ENCODE measurements at places on chromosomes 1 and 21.

- DNase-seq = no peak
These were observed 10.3 kb upstream of the PRELP start for GRCh38 chr1:203465146-203465798.

- DNase-seq = peak; percentile 7
These were observed 464.5 kb downstream of the MATN1 start for GRCh38 chr1:30258876-30259275.

GRCh38 chr21:31022306-31022705, 16.0 kb downstream of the KRTAP19-8 start:
- DNase-seq = no peak

DNA sequence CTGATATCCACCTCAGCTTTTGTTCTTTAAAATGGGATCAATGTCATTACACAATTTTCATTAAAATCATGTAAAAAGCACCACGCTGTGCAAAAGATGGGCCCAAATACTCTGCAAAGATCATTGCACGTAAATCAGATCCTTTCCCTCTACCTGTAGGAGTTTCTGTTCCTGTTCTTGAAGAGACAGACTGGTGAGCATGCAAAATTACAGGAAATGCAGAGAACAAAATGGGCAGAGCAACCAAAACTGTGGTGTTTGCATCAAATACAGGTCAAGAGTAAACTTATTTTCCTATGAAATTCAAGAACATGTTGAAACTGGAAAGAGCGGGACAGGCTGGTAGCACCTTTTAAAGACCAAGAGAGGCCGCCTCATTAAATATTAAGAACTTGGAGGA, 294.9 kb upstream of the ADGRL2 start:
- no peak for DNase-seq

GRCh38 chr1:200367841-200368534, 41.8 kb downstream of the ZNF281 start:
- DNase-seq = no peak

DNA sequence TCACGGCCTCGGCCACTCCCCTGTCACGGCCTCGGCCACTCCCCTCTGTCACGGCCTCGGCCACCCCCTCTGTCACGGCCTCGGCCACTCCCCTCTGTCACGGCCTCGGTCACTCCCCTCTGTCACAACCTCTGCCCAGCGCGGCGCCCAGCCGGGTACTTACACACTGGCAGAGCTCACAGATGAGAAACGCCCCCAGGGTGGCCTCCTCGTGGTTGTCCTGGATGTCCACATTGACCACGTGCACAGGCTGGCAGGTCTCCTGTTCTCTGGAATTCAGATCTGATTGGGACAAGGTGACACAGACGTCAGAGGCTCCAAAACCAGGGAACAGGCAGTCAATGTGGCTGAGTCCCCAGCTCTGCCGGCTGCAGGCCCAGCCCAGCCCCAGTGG, 3.3 kb upstream of the TMEM240 start:
- DNase-seq = peak; percentile 70

DNA sequence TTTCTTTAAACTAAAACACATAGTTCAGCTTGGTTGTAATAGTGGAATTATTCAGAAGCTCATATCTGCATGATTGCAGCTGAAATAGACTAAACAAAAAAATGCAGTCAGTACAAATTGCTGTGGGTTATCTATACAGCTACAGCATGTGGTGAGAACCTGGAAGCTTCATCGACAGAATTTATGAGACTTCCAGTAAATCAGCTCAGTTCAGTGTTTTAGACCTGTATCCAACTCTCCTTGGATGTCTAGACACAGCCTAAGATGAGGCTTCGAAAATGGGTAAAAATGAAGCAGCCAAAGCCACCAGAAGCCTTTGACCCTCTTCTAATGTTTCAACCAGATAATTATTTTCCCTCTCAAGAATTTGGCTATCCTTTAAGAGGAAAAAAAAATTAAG, 127.1 kb upstream of the C1orf105 start:
- DNase-seq = no peak

DNA sequence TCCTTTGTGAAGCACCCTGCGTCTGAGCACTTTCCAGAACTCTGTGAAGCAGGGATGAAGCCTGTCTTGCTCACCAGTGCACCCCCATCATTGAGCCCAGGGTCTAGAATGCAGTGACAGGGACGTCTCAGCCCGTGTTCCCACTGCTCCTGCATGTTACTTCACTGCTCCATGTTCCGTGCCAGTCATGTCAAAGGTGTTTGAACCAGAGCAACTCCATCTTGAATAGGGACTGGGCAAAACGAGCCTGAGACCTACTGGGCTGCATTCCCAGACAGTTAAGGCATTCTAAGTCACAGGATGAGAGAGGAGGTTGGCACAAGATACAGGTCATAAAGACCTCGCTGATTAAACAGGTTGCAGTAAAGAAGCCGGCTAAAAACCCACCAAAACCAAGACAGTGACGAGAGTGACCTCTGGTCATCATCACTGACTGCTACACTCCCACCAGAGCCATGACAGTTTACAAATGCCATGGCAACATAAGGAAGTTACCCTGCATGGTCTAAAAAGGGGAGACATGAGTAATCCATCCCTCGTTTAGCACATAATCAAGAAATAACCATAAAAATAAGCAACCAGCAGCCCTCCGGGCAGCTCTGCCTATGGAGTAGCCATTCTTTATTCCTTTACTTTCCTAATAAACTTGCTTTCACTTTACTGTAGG, 63.2 kb downstream of the SDC3 start:
- DNase-seq = no peak

DNA sequence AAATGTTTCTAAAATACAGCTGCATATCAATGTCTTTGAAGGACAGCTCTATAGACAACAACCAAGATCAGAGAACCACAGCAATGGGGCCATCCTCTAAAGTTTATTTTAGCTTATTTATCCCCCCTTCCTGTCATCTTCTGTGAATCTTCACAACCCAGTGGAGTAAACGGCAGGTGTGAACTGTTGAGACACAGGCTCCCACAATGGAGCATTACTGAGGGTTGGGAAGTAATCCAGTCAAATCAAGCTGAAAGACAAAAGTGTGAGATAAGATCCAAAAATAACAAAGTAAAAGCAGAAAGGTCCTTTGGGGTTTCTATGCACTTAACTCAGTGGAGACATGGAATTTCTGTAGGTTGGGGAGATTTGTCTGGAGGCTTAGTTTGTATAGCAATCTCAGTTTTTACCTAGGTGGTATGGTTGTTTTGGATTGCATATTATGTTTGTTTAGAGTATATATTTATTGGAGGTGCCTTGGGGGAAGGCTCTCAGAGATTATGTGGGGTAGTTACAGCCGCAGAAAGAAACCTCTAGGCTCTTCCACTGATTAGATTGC, 286.9 kb upstream of the ADGRL2 start:
- no peak for DNase-seq

GRCh38 chr1:186302381-186302920, 72.6 kb downstream of the TPR start:
- no peak for DNase-seq

DNA sequence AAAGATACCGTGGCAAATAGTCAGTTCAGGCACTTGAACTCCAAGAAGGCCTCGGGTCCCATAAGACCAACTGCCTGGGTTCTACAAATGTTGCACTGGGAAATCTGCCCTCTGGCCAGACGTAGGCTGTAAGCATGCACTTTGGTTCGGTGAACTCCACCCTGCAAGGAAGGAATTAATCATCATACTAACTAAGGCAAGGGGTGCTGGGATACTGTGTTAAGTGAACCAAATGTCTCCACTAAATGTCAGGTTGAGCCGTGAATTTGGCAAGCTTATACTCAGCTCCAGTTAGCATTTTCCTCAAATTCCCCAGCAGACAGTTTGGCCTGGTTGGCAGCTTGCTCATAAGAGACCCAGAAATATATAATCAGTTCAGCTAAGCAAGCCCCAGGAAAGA, 385.9 kb downstream of the GPATCH2 start:
- DNase-seq = no peak

DNA sequence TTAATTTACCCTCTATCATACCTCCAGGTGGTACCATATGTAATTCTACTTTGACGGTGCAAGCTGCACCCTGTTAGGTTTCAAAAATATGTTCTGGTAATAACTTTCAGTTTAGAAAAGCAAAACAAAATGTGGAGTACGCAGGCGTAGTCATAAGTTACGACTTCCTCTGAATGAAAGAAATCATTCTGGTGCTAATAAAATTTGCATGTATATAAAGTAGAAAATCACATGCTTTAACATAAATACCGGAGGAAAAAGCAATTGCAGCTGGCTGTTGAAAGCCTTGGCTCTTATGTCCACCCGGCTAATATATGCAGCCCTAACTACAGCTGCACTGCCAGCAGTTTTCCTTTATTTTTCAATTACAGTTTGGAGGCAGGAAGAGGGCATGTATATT, 65.2 kb upstream of the TMPRSS15 start:
- no peak for DNase-seq

DNA sequence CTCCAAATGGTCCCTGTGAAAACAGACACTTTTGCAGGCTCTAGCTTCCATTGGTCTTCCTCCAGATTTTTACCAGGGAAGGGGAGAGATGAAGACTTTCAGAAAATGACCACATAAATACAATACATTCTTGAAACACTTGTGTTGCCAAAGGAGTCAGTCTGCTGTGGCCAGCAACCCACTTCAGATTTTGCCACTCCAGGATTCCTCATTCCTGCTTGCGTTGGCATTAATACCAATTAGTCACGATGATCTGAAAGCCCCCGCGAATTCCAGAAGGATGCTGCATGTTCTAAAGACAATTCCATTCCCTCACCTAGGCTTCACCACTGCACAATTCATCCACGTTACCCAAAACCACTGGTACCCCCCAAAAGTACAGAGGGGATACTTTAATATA, 7.9 kb upstream of the BACE2 start:
- DNase-seq = no peak

GRCh38 chr21:29349702-29350101, 51.0 kb downstream of the BACH1 start:
- no peak for DNase-seq

GRCh38 chr21:38303300-38303699, 46.5 kb downstream of the KCNJ15 start:
- peak; percentile 83 for DNase-seq

DNA sequence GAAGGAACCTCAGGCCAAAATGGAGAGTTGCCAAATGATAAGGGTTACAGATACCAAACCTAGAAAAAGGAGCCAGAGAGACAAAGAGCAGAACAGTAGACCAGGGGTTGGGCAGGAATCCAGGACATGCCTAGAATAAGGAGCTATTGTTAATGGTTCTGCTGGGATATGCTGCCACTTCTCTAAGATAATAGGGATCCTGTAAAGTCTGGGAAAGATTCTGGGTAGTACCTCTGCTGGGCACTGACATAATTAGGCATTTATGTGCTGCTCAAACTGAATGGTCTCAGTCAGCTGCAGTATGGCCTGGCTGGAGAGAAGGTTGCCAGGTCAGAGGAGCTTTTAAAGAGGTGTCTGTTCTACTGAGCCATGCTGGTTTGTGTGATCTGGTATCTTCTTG, 19.9 kb upstream of the NRIP1 start:
- no peak for DNase-seq

DNA sequence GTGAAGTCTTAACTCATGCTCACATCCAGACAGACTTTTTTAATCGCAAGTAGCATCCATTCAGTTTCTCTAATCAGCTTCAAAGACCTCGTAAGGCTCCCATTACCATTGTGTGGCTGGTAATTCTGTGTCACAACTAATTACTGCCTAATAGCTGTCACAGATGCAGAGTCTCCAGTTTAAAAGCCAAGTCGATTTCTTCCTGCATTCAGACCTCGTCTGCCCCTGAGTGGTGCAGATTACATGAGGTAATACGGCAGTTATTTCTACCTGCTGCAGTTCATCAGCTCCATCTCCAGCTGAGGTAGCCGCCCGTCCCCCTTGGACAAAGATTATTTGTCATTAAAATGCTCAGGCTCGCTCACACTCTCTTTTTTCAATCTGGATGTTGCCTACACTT, 34.4 kb upstream of the OLIG2 start:
- no peak for DNase-seq

DNA sequence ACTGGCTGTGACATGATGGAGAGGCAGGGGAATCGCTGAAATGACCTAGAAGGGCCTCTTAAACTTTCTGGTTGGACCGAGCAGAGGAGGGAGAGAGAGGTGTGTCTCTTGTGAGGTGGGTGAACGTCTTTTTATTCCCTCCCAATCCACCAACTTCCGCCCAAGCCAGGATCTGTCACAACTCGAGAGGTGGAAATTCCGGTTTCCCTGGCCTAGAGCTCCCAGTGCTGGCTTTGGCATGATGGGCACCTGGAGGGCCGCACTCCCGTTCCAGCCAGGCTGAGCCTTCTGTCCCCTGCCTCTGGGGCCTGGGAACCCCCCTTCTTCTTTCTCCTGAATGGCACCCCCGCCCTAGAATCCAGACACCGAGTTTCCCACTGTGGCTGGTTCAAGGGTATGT, at the start of gene SEMA4A:
TSS of gene SEMA4A (plus strand) at position 224 of the 400 bp plus-strand sequence. CDS start 994 bp downstream, outside the sequence.
- no peak for DNase-seq

DNA sequence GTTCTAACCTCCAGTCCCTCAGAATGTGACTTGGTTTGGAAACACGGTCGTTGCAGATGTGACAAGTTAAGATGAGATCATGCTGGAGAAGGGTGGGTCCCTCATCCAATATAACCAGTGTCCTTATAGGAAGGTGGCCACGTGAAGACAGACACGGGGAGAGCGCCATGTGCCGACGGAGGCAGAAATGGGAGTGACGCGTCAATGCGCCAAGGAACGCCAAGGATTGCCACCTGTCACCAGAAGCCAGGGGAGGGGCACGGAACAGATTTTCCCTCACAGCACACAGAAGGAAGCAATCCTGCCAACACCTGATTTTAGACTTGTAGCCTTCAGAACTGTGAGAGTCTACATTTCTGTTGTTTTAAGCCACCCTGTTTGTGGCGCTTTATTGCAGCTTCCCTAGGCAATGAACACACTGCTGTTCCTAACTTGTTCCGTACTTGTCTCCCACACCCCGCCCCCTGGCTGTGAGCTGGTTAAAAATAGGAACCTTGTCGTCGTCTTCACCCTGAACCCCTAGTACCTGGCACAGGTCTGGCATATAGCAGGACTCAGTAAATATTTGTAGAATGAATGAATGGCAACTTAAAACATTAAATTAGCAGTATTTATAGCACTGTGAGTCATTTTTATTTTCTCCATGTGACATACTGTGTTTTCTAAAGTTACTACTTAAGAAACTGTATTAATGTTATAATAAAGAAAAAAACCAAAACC, 14.2 kb downstream of the RIMS3 start:
- no peak for DNase-seq

GRCh38 chr1:88697503-88697902, 13.4 kb downstream of the PKN2 start:
- no peak for DNase-seq

DNA sequence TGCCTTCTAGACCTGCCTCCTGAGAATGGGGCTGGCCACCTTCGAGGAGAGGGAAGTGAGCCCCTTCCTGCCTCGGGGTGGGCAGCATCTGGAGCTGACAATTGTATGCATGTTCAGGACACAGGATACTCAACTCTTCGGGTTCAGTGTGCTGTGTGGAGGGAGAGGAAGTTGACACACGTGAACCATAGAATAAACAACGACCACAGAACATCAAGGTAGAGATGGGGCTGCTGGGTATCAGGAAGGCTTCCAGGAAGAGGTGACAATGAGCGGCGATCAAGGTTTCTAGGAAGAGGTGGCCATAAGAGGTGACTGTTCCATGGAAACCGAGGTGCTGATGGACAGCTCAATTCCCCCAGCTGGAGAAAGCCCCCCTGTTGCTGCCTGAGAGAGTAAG, 22.0 kb downstream of the UBIAD1 start:
- no peak for DNase-seq

Data from RWPE2 (cell line).